ENCODE measurements at places on chromosomes 2 and 18. TPM values are rescaled to one million over a fixed set of nuclear protein-coding genes. Genes with fewer than 3 reads are reported as not detected.

Gene DCDC2C
- total RNA-seq, result not detected

Gene HAUS1
- total RNA-seq, result 9.0 TPM

Gene CDH20
- not detected for total RNA-seq

DNA sequence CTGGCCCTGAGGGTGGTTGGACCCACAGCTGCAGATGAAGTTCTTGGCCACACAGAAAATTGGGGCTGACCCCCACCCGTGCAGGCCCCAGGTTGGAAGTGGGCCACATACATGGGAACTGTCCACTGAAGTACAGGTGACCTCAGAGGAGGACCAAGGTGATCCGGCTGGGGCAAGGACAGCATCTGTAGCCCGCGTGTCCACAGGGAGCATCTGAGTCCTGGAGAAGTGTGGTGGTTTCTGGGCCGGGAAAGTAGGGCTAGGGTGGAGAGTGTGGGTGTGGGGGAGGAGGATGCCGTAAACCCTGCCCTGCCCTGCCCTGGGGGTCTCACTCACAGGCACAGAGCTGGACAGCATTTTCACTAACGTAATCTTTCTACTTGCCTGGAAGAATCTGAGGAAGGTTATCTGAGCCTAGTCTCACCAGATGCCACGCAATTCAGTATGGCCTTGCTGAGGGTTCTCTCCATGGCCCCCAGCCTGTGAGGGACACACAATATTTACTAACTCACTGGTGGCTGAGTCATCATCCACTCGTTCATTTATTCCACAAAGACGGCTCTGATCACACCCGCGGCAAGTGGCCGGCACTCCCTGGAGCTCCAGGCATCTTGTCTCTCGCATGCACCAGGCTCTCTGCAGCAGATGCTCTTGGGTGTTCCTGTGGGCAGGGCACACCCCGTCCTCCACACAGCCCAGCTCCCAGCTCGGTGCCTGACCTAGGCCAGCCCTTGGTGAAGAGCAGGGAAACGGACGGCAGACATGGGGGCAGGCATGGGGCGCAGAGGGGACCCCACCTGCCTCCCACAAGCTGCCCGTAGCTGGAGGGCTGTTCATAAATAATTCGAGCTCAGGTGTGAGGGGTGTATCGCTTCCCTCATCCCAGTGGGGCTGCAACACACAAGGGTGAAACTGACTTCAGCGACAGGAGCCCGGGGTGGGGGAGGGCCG lies 51.2 kb downstream of the INHBB start:
- DNase-seq, result no peak

DNA sequence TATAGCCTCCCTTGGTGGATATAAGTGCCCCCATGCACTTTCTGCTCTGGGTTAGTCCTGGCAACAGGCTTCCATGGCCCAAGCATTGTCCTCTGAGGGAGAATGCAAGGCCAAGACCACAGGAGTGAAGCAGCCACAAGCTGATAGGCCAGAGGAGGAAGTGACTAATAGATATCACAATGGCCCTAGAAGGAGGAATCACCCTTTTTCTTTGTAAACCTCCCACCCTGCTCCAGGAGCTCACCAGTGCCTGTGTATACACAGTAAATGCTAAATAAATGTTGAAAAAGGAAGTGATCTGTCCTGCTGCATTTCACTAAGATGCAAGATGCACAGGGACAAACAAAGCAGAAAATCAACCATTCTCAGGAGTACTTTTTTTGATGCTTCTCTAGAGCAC lies 49.7 kb upstream of the ABCA12 start:
- DNase-seq, result no peak

Gene DES
- total RNA-seq, result 10,932 TPM

Gene ANKRD30BL
- not detected for total RNA-seq

- DNase-seq, result peak; percentile 66
These were observed 8.7 kb downstream of the OTOF start for GRCh38 chr2:26469092-26469710.

DNA sequence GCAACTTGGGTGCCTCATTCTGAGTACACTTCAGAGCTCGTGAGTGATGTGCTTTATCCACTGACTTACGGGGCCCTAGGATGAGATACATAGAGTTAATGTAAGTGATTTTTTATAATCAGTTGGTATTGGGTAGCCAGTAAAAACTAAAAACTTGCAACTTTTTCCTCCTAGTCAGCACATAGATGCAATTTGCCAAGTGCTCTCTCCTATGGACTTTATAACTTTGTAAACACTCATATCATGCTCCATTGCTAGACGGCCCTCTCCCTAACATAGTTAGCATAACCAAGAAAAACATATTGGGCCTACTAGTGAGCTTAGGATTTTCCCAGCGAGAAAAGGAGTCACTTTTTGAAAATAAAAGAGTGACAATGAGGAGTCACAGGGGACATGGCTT lies 60.4 kb downstream of the PLB1 start:
- no peak for DNase-seq

- DNase-seq, result no peak
These were observed 26.7 kb downstream of the UPP2 start for GRCh38 chr2:158128168-158128973.

Gene CHRNG
- total RNA-seq, result not detected

- DNase-seq, result no peak
These were observed 948.7 kb downstream of the TSN start for GRCh38 chr2:122704109-122704563.

Gene NOL4
- 0.20 TPM for total RNA-seq

DNA sequence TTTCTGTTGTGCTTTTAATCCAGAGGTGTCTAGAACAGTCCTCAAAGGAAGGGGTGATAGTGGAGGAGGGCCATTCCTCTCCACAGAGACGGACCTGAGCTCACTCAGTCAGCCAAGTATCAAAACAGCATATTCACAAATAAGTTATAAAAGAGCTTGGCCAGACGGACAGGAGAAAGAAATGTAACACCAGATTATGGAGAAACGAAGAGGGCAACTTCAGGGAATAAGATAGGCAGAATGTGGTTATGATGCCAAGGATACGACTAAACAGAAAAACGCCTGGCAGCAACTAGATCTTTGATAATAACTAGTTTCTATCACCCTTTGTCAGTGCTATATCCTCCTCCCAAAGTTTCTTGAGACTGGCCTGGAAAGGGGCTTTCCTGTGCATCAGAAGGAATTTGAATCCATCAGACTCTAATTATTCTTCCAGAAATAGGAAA lies 42.5 kb downstream of the MAP4K3 start:
- no peak for DNase-seq

GRCh38 chr2:229996320-229996719 lies 72.4 kb downstream of the SLC16A14 start:
- DNase-seq, result no peak

GRCh38 chr2:177325554-177325953 lies 61.0 kb upstream of the NFE2L2 start:
- no peak for DNase-seq

DNA sequence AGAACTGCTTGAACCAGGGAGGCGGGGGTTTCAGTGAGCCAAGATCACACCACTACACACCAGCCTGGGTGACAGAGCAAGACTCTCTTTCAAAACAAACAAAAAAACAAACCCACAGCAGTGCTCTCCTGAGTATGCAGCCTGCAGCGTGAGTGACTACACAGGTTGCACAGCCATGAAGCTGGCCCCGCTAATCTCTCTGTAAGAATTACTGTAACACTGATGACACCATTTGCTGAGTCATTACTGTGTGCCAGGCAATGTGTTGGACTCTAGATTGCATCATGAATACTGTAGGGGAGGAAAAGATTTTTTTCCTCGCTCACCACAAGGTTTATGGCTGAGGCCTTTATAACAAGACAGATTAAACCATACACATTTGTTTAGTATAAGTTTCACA lies 118.6 kb upstream of the ATP8B1 start:
- DNase-seq, result no peak

DNA sequence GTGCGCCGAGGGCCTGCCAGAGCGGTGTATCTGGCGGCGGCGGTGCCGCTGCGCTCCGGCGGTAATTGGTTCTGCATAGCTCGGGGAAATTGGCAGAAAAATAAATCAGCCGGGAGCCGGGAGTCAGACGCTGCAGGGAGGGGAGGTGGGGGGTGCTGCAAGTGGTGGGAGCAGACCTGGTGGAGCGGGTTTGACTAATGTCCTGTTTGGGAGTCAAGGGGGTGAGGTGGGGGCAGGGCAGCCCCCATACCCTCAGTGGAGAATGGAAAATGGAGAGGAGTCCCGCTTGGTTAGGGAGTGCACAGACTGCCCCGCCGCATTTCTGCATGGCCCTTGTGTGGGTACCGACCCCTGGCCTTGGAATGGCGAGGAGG lies 107.3 kb downstream of the DYSF start:
- no peak for DNase-seq

DNA sequence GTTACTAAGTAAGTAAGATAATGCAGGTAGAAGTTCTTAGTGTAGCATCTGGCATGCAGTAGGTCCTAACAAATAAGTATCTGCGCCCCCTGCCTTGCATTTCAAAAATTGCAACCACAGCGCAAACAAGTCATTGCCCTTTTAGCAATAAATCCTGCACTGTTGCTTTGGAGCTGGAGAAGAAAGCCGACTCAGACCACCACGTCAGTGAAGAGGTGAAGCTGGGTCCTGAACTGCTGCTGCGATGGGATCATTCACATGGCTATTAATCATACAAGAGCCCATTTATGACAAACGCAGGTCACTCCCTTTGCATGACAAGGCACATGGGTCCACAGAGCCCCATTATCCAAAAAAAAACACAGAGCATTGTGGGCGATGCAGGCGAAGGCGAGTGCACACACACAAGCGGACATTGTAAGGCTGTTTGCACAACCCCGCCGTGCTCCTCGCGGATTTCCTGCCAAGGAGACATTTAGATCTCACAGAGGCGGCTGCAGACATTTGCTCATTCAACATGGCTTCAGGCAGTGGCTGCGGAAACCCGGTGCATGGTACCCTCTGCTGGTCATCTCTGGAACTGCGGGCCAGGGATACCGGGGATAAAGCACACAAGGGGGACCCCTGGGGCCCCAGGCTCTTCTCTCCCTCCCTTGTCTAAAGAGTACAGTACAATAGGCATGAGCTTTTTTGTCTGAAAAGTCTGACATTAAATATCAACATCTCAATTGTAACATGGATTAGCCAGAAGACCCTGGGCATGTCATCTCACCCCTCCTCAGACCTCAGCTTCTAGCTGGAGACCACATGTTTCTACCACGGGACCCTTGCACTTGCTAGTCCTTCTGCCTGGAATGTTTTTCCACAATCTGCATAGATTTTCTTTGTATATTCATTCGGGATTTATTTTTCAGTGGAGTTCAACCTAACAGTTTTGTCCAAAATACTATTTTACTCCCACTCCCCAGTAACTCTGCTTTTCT lies 56.7 kb downstream of the CYRIA start:
- DNase-seq, result peak; percentile 84

Gene LYG2
- total RNA-seq, result not detected

DNA sequence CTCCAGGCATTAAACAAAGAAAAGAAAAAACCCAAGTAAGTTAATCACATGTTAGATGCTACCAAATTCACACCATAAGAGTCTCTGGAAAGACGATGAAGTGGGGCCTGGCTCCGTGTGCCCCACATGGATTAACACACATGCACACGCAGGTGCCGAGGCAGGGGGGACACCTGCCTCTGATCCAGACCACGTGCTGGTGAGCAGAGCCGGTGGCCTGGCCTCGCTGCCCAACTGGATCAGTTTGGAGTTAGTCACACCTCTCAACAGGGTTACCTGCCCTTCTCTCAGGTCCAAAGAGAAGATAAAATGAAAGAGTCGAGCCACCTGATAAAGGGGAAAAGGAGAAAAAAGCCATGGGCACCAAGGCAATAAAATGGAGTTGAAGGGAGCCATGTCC lies 40.5 kb downstream of the MRPL35 start:
- DNase-seq, result no peak

DNA sequence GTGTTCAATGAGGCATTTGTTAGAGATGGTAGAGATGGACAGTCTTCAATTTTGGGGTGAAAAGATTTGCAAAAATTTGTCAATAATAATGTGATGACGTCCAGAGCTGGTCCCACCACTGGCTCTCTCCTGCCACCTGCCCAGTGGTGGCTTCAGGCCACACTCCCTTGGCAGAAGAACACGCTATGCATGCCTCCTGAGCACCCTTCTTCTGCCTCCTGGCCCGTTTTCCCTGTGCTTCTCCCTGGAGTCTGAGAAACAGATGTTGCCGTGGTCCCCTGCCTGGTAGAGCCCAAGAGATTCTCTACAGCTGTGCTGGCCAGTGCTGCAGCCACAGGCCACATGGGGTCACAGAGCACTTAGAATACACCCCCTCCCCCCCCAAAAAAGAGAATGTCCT lies 33.6 kb downstream of the INPP5D start:
- DNase-seq, result no peak

Gene NMUR1
- 1.9 TPM for total RNA-seq

GRCh38 chr2:221077251-221077650 lies 494.9 kb downstream of the EPHA4 start:
- DNase-seq, result no peak

DNA sequence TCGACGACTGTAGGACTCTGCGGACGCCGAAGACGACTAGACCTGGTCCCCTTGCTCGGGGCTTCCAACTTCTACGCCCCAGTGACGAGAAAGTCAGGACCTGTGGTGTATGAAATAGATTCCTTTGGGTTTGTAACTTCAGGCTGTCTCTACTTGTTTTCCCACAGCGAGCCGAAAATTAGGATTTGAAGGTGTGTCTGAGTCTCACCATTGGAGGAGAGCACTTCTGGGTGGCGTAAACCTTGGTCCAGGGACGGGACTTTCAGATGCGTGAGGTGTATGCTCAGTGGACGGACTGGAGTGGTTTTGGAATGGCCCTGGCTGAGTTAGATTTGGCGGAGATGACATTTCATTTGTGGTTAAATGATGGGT lies 1.3 kb downstream of the BIRC6 start:
- DNase-seq, result no peak

DNA sequence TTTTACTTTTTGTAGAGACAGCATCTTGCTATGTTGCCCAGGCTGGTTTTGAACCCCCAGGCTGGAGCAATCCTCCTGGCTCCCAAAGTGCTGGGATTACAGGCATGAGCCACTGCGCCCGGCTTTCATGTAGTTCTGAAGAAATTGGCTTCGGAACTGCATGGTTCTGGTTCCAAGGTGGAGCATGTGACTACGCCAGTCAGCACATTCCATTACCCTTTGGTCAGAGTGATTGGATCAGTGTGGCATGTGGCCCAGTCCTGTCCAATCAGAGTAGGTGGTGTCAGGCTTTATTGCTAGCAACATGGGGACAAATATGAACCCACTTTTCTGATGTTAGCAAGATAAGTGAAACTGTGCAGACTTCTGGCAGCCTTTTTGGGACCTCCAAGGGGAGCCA lies 16.3 kb upstream of the ATOH8 start:
- peak; percentile 90 for DNase-seq

- no peak for DNase-seq
These were observed 629.6 kb upstream of the FANCL start for GRCh38 chr2:58870704-58871103.

Gene M1AP
- total RNA-seq, result 0.14 TPM

GRCh38 chr2:201938781-201939180 lies 94.9 kb upstream of the FZD7 start:
- no peak for DNase-seq

Gene SKOR2
- not detected for total RNA-seq

Measured in right cardiac atrium (tissue), 5 donors.